ENCODE measurements at places on chromosomes 5 and 9.

GRCh38 chr5:112342389-112342788 lies 76.7 kb downstream of the EPB41L4A start:
- DNase-seq, result no peak

DNA sequence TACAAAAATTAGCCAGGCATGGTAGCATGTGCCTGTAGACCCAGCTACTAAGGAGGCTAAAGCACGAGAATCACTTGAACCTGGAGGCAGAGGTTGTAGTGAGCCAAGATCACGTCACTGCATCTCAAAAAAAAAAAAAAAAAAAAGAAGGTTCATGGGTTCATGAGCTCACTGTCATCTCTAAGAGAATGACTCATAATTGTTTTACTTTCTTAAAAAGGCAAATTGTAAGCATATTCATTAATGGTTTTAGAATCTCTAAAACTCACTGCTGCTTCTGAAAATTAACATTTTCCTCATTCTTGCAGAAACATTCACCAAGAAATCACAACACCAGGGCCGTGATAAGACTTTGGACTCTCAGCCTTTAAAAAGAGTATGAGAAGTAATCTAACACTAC lies 103.6 kb downstream of the GNA14 start:
- no peak for DNase-seq

DNA sequence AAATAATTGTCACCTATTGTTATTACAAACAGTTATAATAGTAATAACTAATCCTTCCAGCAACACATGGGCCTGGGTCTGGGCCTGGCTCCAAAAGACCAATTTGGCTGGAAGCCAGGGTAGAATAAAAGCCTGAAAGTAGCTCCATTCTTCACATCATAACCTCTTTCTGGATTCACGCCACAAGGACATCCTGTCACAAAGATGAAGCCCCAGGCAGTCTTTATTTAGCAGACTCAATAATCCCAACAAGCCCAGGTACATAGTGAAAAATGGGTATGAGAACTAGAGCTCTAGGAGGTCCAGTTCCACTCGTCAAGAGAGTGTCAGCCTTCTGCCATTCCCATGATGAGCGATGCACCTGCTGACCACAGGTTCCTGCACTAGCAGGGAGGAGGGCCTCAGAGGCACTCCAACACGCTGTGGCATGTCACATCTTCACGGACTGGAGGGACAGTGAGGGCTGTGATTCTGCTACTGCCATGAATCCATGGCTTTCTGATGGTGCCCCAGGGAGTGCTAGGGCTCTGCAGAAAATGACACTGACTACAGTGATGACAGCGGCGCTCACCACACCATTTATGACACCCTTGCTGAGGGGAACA lies 124.9 kb downstream of the SPOCK1 start:
- no peak for DNase-seq

GRCh38 chr5:125813221-125813974 lies 609.8 kb upstream of the GRAMD2B start:
- DNase-seq, result no peak

DNA sequence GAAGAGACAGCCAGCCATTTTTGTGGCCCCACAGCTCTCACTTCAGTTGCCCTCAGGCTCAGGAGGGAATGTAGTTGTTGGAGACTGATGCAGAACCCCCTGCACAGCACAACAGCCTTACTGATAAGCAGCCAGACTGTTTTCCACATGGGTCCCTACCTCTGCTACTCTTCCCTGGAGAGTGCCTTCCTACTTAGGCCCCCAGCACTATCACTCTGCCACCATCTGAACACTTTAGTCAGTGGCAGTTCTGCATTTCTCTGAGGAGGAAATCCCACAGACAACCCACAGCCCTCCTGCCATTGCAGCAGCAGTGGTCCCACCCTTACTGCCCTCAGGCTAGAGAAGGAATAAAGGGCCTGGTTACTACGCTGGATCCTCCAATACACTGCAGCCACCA lies 61.8 kb upstream of the PTPRD start:
- no peak for DNase-seq

DNA sequence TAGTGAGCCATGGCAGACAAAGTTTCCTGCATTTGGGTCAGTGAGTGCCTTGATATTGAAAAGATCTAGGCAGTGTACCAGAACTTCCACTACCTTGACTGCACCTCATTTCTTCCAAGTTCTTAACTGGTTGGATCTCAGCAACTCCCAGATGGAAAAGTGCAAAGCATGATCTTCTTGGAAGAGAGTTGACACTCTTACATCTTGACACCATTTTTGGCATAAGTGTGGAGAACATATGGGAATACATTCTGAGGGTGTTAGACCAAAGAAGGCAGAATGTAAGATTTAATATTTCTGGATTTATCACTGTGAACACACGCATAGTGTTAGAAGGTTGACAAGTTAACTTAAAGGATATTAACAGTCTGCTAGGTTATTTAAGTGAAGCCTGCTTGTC lies 555.1 kb upstream of the CTNND2 start:
- no peak for DNase-seq

DNA sequence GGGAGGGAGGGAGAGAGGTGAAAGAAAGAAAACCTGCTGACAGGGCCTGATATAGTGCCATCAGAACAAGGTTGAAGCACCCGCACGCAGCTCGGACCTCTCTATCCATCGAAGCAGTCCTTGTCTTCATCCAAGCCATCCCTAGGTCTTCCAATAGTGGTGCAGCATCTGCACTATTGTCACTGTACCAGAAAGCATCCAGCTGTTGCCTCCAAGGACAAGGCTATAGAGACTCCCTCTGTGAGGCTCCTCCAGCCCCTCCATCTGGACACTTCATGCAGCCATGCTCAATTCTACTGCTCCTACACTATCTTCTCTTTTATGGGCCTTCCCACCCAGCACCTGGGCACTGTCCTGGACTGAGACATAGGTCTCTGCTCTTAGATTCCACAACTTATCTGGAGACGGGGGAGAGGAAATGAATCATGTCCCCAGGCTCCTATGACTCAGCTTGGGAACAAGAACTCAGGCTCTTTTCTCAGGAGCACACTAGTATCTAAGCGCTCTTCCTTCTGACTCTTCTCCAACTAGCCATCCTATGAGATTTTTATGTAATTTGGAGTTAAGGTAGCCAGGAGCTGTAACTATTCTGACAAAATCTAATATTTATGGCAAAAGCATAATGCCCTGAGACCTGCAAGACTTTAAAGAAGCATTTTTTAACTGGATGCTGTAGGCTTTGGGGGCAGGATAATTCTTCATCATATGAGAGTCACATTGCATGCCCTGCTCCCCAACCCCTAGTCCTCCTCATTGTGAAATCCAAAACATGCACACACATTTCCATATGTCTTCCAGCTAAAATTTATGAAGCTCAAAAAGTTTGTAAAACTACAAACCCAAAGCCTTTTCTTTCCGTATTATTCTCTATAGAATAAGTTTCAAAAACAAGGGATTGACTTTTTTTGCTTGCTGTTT lies 446.8 kb downstream of the CCDC171 start:
- DNase-seq, result no peak

DNA sequence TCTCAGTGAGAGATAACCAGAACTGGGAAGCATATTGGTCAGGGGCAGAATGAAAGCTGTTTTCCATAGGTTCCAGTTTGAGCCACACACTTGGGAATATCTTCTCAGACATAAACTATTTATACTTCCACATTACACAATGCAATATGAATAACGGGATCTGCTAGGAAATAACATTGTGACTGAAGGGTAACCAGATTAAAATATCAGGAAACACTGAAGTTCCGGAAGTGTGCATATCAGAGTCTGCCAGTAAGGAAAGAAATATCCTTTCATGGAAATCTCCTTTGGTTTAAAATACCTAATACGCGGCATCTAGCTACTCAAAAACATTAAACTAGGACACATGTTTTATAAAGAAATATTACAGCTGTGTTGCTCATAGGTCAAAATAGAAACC lies 56.3 kb downstream of the ST8SIA4 start:
- DNase-seq, result no peak

DNA sequence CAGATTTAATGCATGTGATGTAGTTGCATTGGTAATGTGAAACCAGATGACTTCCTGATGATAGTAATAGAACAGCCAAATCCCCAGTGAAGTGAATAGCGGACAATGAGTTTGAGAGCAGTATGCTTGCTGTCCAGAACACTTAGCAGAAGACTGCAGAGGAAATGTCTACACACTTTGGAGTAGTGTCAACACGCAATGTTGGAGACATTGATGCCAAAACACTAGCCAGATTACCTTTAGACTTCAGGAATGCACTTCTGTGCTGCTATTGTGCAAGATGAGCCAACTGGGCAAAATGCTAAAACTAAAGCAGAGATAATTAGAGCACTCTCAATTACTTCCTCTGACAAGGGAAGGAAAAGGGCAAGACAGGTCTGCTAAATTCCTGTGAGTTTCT lies 176.7 kb downstream of the PRDM9 start:
- DNase-seq, result no peak

- DNase-seq, result no peak
These were observed 28.5 kb downstream of the GSN start for GRCh38 chr9:121296213-121297127.

- no peak for DNase-seq
These were observed 21.5 kb upstream of the TGFBI start for GRCh38 chr5:136007271-136007670.

GRCh38 chr9:2745560-2746380 lies 28.5 kb downstream of the KCNV2 start:
- DNase-seq, result no peak

- no peak for DNase-seq
These were observed 1.9 kb downstream of the SPARC start for GRCh38 chr5:151684690-151685361.

DNA sequence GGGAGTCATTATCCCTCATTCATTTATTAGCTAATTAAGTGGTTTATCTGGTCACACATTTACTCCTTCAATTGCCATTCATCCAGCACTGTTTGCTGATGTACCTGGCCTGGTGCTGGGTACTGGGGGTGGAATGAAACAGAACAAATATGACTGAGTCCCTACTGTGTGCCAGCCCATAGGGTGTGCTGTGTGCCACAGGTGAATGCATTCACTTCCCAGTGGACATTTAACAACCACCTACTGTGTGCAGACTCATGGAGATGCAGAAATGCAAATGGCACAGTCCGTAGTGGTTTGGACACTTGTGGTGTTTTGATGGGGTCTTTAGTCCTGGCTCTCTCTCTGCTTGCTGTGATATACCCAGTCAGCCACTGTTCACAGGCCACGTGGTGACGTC lies 10.5 kb downstream of the NEK6 start:
- DNase-seq, result no peak

DNA sequence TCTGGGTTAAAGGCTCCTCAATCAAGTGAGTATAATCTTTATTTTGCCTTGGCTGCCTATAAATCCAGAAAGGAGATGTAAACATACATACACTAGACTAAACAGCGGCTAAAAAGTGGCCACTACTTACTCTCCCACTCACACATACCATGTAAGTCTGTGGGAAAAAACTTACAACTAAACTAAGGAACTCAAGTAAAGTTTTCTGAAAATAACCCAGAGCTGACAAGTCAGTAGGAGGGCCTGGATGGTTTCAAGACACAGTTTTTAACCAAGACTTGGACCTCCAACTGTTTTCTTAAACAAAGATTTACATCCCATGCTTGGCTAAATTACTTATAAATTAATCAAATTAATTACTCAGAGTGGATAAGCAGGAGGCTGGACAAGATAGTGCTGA lies 64.5 kb downstream of the CEP120 start:
- no peak for DNase-seq

- DNase-seq, result no peak
These were observed 33.5 kb upstream of the EGFL7 start for GRCh38 chr9:136629001-136629878.

GRCh38 chr5:120872297-120872696 lies 408.2 kb downstream of the PRR16 start:
- no peak for DNase-seq

Measured in activated naive CD8-positive, alpha-beta T cell treated with anti-CD3 and anti-CD28 coated beads for 36 hours (primary cell).